ENCODE measurements at places on chromosomes 16 and 17.

DNA sequence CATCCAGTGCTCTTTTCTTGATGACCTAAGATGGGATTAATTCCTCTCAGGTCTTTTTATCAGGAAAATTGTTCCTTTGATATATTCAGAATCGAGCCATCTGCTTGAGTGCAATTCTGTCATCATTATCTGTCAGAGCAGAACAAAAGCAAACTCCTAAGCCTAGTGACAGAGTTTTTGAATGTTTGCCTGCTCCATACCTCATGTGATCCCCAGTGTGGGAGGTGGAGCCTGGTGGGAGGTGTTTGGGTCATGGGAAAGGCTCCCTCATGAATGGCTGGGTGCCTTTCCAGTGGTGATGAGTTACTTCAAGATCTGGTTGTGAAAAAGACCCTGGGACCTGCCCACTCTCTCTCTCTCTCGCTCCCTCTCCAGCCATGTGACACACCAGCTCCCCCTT lies 628.2 kb downstream of the CDH11 start:
- DNase-seq: no peak

GRCh38 chr17:1930337-1930645 lies 94.8 kb downstream of the RTN4RL1 start:
- no peak for DNase-seq

DNA sequence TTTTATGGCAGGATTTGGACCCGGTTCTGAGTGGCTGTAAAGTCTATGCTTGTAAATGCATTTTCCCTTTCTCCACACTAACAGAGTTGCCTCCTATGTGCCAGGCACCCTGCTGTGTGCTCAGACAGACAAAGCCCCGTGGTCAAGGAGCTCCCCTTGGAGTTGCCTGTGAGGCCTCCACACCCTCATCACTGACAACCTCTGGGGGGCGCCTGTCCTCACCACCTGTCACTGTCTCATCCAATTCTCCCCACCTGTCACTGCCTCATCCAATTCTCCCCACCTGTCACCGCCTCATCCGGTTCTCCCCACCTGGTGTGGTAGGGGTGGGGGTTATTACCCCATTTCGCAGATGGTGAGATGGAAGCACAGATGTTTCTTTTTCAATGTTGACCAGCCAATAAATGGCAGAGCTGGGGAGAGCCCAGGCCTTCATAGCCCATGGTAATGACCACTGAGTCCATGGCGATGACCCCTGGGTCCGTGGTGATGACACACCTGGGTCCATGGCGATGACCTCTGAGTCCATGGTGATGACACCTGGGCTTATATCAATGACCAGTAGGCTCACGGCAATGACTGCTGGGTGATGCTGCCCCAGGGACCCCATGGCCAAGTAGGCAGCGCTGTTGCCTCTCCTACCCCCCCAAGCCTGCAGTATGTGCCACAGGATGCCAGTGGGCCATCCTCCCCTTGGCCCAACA lies 150.1 kb downstream of the IRF8 start:
- DNase-seq: no peak

- no peak for DNase-seq
Measured at GRCh38 chr17:32266051-32266388, 388 bp downstream of the RHBDL3 start.

DNA sequence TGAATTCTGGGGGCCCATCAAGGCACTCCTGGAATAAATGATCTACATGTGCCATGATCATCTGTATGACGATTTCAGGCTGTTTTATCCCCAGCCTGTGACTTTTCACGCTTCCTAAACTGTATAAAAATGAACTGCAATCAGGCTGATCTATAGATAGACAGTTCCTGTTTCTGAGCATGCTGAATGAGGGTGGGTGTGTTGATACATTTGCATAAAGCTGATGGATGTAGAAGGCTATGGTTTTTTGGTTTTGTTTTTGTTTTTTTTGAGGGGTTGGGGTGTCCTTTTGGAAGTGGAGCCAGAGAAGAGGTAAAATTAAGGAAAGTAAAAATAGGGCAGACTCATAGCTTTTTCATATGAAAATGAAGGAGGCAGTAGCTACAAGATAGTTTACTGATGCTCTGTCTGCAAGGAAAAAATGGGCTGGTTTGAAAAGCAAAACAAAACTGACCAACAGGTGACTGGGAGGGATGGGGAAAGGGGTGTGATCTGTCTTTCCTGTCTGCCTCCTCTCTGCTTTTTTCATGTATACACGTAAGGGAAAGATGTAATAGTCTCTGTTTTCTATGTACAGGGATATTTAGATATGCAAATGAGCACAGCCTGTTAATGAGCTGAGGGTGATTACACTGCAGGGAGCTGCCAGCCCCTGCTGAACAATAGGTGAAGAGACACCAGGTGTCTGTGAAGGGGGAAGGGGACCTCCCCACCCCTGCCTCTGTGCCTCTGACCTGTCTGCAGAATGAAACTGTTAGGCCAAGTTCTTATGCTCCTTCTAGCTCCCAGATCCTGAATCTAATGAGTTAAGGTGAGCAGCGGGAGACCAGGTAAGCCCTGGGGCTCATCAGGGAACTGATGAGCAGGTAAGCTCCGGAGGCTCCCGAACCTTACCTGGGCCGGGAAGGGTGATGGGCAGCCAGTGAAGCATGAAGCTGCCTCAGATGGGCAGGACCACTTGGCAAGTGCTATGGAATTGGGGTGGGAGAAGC lies 46.6 kb upstream of the LYRM9 start:
- no peak for DNase-seq
